ENCODE measurements at places on chromosomes 12 and 14.

- DNase-seq = peak; percentile 86
Measured at GRCh38 chr12:53499266-53500141, at the start of gene MAP3K12. TSS of gene MAP3K12 (minus strand) at chr12:53499458. CDS start at chr12:53487391, 12,067 bp downstream.

DNA sequence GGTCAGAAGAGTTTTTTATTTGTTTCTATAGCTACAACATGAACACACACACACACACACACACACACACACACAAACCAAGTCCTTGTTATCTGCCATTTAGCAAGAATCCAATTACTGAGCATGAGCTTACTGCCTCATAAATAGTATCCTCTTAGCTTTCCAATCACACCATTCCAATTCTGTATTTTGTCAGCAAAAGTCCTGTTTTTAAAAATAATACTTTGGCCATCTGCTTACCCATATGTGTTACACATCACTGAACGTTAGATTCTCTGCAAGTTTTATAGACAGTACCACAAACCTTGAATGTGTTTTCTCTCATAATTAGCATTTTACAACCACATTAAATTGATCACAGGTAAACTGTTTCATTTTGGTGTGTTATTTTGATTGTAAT lies 1905.4 kb upstream of the FLRT2 start:
- DNase-seq = no peak

GRCh38 chr14:47332939-47333338 lies 342.5 kb downstream of the MDGA2 start:
- DNase-seq = no peak

GRCh38 chr12:1355396-1355795 lies 239.0 kb downstream of the FBXL14 start:
- DNase-seq = peak; percentile 24

- no peak for DNase-seq
Measured at GRCh38 chr14:71713016-71713415, 219.2 kb upstream of the RGS6 start.

- DNase-seq = peak; percentile 93
Measured at GRCh38 chr12:3200032-3200617, 122.9 kb downstream of the TSPAN9 start.

GRCh38 chr14:76810953-76811400 lies 1.7 kb downstream of the ANGEL1 start:
- DNase-seq = peak; percentile 41

GRCh38 chr12:81297601-81298000 lies 219.7 kb downstream of the ACSS3 start:
- no peak for DNase-seq

DNA sequence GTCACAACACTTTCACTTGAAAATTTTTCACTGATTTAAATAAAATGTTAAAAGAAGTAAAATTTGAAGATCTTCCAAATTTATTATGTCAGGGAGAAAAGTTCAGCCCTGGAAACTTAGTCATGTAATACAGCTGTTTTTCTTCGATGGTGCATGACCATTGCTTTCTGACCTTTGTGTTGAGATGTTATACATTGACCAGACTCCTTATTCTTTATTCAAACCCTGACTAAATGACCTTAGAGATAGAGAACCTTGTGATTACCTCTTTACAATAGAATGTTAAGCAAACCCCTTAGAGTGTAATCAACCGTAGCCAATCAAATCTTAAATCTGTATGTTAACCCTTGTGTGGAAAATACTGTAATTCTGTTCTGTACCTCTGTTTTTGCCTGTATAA lies 34.5 kb downstream of the PLCZ1 start:
- DNase-seq = no peak

- no peak for DNase-seq
Measured at GRCh38 chr12:1288333-1288732, 297.3 kb downstream of the ERC1 start.

- no peak for DNase-seq
Measured at GRCh38 chr12:124374147-124374546, 79.3 kb downstream of the RFLNA start.

DNA sequence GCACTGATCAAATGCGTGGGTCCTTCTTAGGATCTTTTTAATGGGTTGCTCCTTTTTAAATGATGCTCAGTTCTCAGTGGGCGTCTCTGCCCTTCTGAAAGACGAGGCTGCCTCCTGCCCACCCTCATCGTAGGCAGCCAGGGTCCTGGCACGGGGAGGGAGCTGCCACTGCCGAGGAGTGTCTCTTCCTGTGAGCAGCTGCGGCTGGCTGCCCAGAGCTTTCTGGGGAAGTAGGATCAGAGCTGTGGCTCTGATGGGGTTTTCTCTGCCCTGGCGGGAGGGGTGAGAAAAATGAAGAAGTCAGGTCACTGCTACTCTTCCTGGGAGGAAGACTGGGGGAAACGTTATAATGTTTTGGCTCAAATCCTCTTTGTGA lies 31.1 kb upstream of the BEGAIN start:
- DNase-seq = no peak

DNA sequence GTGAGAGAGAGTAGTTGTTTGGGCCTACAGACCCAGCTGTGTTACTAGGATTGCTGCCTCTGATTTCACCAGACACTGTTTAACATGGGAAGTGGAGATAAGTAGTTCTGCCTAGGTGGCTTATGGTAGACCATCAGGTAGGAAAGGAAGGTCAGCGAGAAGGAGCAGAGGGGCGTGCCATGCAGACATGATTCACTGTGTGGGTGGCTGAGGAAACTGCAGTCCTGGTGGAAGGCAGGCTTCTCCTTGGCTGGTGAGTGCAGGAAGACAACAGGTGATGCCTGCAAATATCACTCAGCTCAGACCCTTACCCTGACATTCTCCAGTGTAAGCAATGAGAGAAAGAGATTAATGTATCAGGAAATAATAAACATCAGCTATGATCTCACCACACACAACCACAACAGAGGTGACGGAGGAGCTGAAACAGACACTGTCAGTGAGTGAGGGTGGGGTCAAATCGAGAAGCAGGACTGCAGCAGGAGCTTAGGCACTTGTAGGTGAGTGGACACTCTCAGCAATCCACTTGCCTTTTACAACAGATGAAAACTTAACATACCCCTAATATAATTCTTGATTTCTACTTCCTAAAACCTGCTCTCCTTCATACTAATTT lies 2.1 kb upstream of the PRR4 start:
- no peak for DNase-seq

GRCh38 chr12:58728397-58728796 lies 191.9 kb downstream of the LRIG3 start:
- no peak for DNase-seq

GRCh38 chr12:67434671-67435370 lies 165.7 kb downstream of the CAND1 start:
- no peak for DNase-seq

GRCh38 chr12:71900091-71900490 lies 38.6 kb upstream of the TPH2 start:
- DNase-seq = peak; percentile 8

GRCh38 chr12:103958621-103959020 lies 7.1 kb upstream of the TDG start:
- no peak for DNase-seq

GRCh38 chr14:31080484-31080883 lies 54.3 kb upstream of the STRN3 start:
- DNase-seq = no peak

DNA sequence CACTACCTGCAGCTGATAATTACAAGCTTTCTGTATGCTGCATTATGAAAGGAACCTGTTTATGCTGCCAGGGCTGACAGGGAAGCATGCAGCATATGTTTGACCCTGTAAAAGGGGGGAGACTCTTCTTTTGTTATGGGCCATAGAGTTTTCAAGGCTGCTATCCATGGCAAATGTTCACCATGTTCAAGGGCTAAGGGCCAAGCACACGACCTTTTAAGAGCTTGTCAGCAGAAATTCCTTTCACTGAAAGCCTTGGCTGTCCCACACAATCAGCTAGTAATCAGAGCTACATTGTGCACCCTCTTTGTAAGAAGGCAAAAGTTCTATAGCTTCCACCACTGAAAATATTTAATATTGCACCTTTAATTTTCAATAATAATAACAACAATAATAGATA lies 74.2 kb upstream of the MBIP start:
- DNase-seq = no peak

- no peak for DNase-seq
Measured at GRCh38 chr12:5900533-5901205, 44.4 kb downstream of the ANO2 start.

DNA sequence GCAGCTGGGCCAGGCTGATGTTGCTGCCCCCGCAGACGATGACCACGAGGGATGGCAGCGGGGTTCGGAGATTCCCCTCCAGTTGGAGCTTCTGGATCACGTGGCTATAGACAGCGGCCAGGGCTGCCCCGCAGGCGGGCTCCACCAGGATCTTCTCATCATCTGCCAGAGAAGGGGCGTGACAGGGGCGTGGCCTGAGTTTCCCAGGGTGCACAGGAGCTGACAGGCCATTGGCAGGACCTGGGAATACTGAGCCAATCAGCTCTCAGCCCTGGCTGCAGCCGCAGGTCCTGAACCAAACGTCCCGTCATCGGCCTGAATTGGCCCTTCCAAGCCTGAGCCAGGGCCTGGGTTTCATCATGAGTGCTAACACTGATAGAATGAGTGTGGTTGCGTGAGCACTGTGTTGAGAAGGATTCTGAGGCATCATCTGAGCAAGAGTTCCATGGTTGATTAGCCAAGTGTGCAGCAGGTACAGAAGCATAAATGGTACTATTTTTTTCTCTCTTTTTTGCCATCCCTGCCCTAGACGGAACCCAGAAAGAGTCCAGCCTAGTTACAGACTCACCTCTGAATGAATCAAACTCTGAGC lies 10.6 kb downstream of the SDS start:
- DNase-seq = peak; percentile 92

GRCh38 chr14:26598081-26598671 lies 343 bp upstream of the NOVA1 start:
- DNase-seq = peak; percentile 95

- DNase-seq = peak; percentile 41
Measured at GRCh38 chr12:98645572-98646067, 530 bp downstream of the APAF1 start.

DNA sequence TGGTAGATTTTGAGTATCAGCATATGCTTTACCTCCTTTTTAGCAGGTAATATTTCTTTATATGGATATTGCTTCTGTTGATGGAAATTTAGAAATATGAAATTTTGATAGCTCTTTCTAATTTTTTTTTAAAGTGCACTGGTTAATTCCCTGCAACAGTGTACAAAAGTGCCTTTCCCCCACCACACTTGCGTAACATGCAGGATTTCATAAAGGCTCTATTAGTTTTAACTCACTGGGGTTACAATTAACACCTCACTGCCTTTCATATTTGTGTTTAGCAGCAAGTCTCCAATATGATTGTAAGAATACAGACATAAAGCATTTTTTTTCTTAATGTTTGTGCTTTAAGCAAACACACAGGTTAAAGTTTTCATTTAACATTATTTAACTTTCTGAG lies 25.6 kb downstream of the MNAT1 start:
- no peak for DNase-seq

DNA sequence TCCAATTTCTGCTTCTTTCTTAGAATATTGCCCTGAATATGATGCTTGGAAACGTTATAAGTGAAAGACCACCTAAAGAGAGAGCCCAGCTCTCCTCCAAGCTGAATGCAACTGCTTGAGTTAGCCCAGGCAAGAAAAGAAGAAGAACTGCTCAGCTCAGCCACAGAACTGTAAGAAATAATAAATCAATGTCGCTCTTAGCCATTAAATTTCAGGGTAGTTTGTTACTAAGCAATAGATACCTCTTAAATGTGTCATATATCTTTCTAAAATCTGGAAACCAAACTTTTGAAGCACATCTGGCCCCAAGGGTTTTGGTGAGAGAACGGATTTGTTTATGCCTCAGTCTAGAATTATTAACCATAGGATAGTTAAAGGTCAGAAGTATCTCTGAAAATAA lies 50.4 kb downstream of the SLC6A15 start:
- DNase-seq = no peak

DNA sequence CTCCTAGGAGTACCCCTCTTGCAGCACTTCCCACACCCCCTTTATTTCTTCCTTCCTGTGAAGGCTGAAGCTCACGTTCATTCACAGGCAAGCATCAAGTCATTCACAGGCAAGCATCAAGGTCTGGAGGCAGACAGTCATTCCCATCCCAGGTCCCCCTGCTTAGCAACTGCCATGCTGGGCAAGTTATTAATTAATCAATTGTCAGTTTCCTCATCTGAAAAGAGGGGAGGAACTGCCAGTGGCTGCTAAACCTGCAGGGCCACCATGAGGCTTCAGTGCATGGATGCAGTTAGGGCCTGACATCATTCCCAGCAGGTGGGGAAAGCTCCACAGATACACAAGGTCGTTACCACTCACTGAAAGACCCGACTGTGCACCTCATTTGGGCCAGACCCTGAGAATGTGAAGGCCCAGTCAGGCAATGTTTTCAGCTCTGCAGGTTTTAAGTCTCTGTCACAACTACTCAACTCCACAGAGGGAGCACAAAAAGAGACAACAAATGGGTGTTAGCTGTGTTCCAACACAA lies 85.0 kb upstream of the GPR68 start:
- no peak for DNase-seq

- no peak for DNase-seq
Measured at GRCh38 chr14:33393895-33394368, 455.3 kb downstream of the NPAS3 start.

GRCh38 chr14:38261620-38262019 lies 5.7 kb upstream of the CLEC14A start:
- DNase-seq = no peak

GRCh38 chr14:94480809-94481208 lies 4.8 kb upstream of the SERPINA9 start:
- DNase-seq = no peak

DNA sequence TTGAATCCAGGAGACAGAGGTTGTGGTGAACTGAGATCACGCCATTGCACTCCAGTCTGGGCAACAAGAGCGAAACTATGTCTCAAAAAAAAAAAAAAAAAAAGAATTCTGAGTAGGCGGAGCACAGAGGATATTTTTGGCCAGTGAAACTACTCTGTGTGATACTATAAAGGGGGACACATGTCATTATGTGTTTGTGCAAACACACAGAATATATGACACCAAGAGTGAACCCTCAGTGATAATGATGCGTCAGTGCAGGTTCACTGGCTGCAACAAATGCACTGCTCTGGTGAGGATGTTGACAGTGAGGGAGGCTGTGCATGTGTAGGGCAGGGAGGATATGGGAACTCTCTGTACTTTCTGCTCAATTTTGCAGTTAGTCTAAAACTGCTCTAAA lies 24.2 kb downstream of the FBXO21 start:
- DNase-seq = no peak

DNA sequence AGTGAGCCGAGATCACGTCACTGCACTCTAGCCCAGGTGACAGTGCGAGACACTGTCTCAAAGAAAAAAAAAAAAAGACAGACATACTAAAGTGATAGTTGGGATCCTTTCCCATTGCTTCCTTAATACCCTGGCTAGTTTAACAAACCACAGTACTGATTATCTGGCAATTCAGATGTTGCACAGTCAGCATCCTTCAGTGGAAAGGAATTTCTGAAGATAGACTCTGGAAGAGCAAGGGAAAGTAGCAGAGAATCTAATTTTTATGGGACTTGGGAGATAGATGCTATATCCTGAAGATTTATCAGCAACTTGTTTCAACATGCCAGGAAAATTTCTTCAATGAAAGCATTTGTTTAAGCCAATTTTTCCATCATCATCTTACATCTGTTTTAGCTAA lies 6.5 kb upstream of the PPFIBP1 start:
- no peak for DNase-seq

GRCh38 chr14:91614187-91614586 lies 104.1 kb upstream of the PPP4R3A start:
- DNase-seq = no peak

All from GM23338 (cell line).